Panc1 (cell line): ENCODE measurements at places on chromosomes 12 and 14.

DNA sequence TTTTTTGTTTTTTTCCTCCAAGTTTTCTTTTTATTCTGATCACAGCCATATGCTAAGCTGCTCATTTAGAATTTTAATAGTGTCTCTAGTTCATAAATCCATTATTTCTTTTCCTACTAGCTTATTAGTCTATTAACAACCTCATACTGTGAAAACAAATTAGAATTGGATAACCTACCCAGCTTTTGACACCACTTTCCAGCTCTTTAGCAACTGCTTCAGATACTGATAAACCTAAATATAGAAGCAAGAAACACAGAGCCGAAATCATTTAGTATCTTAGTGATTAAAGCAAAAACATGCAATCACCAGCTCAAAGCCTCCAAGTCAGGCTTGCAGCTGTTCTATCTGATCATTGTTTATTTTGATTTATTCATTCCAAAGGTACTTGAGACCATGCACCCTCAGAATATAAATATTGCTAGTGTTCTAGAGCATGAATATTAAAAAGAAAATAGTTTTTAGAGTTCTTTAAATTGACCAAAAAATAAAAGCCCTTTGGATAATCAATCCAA, 121.5 kb downstream of the STXBP6 start:
- DNase-seq, result no peak

DNA sequence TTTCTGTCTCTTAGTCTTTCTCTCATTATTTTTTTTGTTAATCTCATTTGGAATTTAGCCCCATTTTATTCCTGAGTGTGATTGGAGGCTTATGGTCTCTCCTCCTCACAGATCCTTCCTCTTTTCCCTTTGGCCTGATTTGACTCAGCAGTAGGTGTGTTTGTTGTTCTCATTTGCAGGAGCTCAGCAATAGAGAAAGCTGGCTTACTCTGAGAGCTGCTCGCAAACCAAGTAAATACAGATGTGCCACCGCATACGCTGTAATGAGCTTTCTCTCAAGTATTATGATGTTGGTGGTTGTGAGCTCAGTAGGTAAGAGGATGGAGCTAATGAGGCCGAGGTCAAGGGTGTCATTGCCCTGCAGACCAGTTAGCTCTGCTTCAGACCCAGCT, 206.5 kb downstream of the ETV6 start:
- no peak for DNase-seq

DNA sequence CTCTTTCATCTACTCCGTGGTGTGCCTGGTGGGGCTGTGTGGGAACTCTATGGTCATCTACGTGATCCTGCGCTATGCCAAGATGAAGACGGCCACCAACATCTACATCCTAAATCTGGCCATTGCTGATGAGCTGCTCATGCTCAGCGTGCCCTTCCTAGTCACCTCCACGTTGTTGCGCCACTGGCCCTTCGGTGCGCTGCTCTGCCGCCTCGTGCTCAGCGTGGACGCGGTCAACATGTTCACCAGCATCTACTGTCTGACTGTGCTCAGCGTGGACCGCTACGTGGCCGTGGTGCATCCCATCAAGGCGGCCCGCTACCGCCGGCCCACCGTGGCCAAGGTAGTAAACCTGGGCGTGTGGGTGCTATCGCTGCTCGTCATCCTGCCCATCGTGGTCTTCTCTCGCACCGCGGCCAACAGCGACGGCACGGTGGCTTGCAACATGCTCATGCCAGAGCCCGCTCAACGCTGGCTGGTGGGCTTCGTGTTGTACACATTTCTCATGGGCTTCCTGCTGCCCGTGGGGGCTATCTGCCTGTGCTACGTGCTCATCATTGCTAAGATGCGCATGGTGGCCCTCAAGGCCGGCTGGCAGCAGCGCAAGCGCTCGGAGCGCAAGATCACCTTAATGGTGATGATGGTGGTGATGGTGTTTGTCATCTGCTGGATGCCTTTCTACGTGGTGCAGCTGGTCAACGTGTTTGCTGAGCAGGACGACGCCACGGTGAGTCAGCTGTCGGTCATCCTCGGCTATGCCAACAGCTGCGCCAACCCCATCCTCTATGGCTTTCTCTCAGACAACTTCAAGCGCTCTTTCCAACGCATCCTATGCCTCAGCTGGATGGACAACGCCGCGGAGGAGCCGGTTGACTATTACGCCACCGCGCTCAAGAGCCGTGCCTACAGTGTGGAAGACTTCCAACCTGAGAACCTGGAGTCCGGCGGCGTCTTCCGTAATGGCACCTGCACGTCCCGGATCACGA, 2.2 kb downstream of the SSTR1 start:
- DNase-seq, result no peak

DNA sequence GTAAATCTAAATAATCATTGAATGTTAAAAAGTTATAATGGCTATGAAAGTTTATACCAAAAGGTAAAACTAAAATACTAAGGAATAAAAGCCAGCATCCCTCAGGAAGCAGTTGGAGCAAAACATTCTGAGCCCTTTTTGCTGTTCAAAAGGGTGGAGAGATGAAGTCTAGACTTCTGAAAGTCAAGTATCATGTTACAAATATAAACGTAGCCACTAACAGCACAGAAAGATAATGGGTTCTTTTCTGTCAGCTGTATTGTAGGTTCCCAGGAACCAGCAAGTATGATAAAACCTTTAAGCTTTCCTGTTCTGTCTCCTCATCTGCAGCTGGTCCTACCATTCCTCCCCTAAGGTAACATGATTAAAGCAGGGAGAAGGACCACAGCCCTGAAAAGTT, 16.4 kb upstream of the PLD4 start:
- no peak for DNase-seq

DNA sequence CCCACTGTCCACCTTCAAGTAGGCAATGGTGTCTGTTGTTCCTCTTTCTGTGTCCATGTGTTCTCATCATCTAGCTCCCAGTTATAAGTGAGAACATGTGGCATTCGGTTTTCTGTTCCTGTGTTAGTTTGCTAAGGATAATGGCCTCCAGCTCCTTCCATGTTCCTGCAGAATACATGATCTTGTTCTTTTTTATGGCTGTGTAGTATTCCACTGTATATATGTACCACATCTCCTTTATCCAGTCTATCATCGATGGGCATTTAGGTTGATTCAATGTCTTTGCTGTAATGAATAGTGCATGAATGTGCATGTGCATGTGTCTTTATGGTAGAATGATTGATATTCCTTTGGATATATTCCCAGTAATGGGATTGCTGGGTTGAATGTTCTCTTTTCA, 123.3 kb upstream of the LHX5 start:
- no peak for DNase-seq
